ENCODE measurements at places on chromosomes 6 and 20. TPM values are rescaled to one million over a fixed set of nuclear protein-coding genes. Genes with fewer than 3 reads are reported as not detected.

DNA sequence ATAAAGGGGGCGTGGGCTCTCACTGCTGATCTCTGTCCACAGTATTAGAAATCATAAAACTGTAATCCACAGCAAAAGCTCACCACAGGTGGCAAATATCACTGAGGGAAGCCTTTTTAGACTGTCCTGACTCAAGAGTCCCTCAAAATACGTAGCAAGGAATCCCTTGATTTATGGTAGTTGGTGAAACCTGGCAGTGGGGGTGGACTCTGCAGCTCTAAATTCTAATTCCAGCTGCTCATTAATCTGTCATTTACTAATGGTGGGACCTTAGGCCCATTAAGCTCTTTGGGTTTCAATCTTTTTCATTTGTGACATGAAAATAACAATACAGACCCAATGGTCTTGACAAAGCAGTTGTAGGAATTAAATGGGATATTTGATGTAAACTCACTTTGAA, 32.3 kb downstream of the GMDS start:
- no peaks in the 10 kb centered on the region for H3K36me3 ChIP-seq
- H3K27ac ChIP-seq: no peak overlapping the region
- H3K4me1 ChIP-seq: no peaks in the 10 kb centered on the region
- DNase-seq: no peak
- no peaks in the 10 kb centered on the region for H3K27me3 ChIP-seq
- H3K4me3 ChIP-seq: no peak overlapping the region

- H3K27me3 ChIP-seq: no peaks in the 10 kb centered on the region
- H3K4me1 ChIP-seq: no peaks in the 10 kb centered on the region
- no peak overlapping the region for H3K4me3 ChIP-seq
- no peaks in the 10 kb centered on the region for H3K36me3 ChIP-seq
- H3K27ac ChIP-seq: no peak overlapping the region
- DNase-seq: no peak
Observed at GRCh38 chr6:148285205-148285604, 57.4 kb upstream of the SASH1 start.

- peaks cover 27% of the 10 kb centered on the region for H3K36me3 ChIP-seq
- peaks cover 44% of the 10 kb centered on the region for H3K4me1 ChIP-seq
- peak overlapping the region; percentile 99 for H3K4me3 ChIP-seq
- H3K27me3 ChIP-seq: no peaks in the 10 kb centered on the region
- H3K27ac ChIP-seq: peak overlapping the region; percentile 100
- no peak for DNase-seq
Observed at GRCh38 chr20:37179683-37180524, 556 bp upstream of the MROH8 start.

GRCh38 chr6:54892831-54893230, 46.3 kb downstream of the FAM83B start:
- H3K27ac ChIP-seq: no peak overlapping the region
- no peaks in the 10 kb centered on the region for H3K27me3 ChIP-seq
- no peaks in the 10 kb centered on the region for H3K4me1 ChIP-seq
- DNase-seq: no peak
- H3K4me3 ChIP-seq: no peak overlapping the region
- no peaks in the 10 kb centered on the region for H3K36me3 ChIP-seq

HNF4A gene
- 0.18 TPM for total RNA-seq

THEMIS gene
- 1.8 TPM for total RNA-seq

DNA sequence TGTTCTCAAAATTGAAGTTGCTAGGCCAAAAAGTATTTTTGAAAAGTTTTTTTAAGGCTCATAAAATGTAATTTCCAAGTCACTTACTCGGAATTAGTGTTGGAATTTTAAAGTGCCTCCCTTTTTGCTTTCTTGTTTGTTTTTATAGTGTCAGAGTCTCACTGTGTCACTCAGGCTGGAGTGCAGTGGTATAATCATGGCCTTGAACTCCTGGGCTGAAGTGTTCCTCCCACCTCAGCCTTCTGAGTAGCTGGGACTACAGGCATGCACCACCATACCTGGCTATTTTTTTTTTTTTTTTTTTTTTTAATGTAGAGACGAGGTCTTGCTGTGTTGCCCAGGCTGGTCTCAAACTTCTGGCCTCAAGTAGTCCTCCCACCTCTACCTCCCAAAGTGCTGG, 40.0 kb upstream of the GNRH2 start:
- H3K36me3 ChIP-seq: peaks cover 51% of the 10 kb centered on the region
- H3K27ac ChIP-seq: no peak overlapping the region
- H3K27me3 ChIP-seq: no peaks in the 10 kb centered on the region
- H3K4me3 ChIP-seq: no peak overlapping the region

- no peak overlapping the region for H3K27ac ChIP-seq
- H3K27me3 ChIP-seq: no peaks in the 10 kb centered on the region
- no peak for DNase-seq
- peaks cover 88% of the 10 kb centered on the region for H3K36me3 ChIP-seq
Observed at GRCh38 chr20:20578838-20579237, 133.6 kb downstream of the RALGAPA2 start.
